ENCODE measurements at places on chromosomes 7 and 10.

- peak; percentile 61 for DNase-seq
Measured at GRCh38 chr7:8176370-8177081, 85.4 kb downstream of the ICA1 start.

DNA sequence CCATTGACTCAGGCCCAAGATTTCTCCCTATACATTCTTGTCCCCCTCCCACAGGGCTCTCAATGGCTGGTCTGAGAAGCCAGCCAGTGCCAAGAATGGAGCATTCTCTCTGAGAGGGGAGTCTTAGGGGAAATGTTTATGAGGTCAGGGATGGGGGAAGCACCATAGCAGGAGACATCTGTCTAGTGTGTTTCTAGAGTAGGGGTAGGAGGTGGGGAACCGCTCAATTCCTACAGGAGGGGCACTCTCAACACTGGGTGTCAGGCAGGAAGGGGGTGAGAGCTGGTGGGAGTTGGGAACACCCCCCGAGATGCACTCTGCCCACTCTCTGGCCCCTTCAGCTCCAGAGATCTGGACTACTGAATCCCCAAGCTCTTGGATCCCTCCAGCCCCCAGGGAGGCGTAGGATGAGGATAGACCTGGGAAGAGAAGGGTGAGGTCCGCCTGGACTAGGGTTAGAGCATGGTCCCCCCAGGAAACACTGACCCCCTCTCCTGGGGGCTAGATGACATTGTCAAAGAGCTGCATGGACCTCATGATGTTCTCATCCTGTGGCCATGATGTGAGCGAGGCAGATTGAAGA is 8.7 kb upstream of the OGA start:
- DNase-seq, result no peak

DNA sequence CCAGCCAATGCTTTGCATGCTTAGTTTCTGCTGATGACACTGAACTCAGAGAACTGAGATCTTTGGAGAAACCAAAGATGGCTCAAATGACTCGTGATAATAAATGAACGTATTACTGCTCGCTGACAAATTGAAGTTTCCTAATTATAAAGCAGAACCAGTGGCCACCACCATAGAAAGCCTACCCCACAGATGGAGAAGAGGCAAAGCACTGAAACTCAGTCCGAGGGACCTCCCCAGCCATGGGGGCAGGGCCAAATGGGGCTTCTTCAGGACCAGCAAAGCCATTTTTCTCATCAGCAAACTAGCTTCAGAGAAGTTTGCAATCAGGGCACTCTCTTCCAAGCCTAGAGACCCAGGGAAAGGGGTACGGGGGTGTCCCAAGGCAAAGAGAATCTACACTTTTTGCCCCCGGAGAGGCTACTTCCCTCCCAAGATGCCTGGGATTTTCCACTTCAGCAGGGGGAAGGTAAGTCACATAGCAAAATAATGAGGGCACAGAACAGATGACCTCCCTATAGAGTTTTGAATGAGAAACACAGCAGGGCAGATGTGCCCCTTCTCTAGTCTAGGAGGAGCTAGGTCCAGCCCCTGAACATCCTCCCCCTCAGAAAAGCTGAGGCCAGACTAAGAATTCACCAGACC is 4.3 kb upstream of the IL6 start:
- no peak for DNase-seq

GRCh38 chr10:133009218-133009950 is 67.0 kb upstream of the CFAP46 start:
- DNase-seq, result no peak

GRCh38 chr10:90245623-90246022 is 544.2 kb downstream of the KIF20B start:
- DNase-seq, result no peak

- no peak for DNase-seq
Measured at GRCh38 chr7:22668971-22669401, 58.0 kb upstream of the IL6 start.

DNA sequence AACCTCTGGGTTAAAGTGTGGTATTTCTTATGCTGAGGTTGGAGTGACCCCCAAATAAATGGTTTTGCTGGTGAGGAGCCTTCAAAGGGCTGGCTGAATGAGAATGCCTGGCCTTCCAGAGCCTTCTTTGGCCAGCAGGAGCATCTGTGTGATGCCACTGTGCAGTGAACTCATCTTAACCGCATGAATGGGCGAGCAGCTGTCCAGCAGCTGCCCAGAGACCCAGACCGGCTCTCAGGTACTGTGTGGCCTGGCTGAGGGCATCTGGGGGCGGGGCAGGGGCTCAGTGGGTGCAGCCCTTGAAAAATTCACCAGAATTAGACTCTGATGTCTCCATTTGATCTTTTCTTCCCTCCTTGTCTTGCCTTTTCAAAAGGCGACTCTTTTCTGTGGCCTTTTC is 59.0 kb downstream of the SYPL1 start:
- no peak for DNase-seq

GRCh38 chr7:641269-641671 is 85.2 kb upstream of the DNAAF5 start:
- no peak for DNase-seq

DNA sequence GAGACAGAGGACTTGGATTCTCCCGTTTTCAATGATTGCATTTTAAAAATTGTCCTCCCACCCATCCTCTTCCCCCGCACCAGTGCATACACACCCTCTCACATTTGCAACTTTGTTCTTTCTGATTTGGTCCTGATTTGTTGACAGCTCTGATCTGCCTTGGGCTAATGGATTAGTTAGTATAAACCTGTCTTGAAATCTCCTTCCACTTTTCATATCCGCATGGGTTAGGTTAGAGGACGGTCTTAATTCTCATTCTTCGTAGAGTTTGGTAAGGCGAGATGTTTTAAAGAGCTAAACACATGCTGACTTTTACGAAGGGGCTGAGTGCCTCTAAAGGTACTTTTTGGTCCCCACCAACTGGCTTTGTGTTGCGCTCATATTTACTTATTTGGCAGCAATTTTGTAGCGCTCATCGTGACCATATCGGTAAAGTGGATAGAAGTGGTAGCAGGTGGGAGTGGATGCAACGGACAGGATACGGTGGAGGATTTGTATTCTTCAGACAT is 1.1 kb downstream of the AHR start:
- DNase-seq, result no peak

- DNase-seq, result no peak
Measured at GRCh38 chr10:122018951-122019413, 30.0 kb downstream of the TACC2 start.

- DNase-seq, result no peak
Measured at GRCh38 chr10:21269289-21269688, 256.2 kb downstream of the SKIDA1 start.

DNA sequence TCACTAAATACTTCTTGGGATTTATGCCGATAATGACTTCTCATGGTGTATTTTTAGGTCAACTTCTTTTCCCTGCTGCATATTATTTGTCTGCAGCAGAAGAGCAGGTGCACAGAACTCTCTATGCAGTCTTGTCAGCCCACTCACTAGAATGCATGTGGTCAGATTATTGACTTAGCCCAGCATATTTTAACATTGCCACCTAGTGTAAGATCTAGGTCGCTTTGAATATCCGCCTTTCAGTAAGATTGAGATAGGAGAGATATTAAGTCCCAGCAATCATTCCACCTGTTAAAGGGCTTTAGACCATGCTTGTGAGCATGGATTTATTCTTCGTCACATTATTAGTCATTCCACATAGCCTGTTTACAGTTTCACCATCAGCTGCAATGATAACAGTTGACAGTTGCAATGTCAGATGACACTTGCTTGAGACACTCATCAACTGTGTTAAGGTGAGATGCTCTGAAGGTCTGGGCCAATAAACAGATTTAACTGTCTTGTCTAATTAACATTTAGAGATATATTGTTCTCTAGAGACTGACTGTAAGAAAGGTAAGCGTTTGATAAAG is 491.7 kb downstream of the ARL4A start:
- no peak for DNase-seq

DNA sequence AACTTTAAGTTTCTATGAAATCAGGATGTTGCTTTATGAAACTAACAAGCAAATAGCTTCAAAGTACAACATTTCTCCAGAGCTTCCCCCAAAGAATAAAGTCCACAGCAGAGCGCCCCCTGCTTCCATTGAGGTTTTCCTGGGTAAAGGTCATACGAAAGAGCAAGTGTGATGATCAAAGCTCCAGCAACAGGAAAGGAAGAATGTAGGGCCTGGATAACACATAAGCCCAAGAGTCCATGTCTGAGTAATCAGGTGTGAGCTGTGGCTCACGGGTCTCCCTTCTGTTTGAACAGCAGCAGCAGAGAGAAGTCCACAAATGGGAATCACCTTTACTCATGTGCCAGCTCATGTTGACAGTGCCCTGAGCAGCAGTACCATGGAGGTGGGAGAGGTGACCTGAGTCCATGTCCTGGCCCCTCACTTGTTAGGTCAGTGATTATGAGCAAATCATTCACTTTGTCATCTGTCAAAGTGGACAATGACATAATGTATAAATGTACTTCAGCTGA is 50.5 kb downstream of the MRPL32 start:
- DNase-seq, result no peak

DNA sequence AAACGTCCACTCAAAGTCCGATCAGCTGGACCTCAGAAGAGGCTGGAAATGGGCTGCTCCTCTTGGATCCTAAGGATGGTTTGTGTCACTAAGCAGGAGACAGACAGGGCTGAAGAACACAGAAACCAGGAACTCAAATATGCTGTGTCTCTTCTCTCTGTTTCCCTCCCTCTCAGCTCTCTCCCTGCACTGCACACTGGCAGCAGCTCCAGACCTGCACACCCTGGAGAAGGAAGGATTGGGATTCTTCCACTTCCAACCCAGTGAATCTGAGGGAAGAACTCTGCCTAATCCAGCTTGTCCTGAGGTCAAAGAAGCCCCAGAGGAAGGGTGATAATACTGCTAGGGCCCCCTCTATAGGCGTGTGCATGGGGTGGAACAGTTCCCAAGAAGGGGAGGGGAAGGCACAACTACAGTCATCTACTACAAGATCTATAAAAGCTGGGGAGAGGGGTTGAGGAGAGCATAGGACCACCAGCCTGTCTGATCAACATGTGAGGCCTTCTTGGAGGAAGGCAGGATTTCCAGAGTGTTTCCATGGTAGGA is 22.7 kb upstream of the ZCCHC24 start:
- DNase-seq, result no peak

DNA sequence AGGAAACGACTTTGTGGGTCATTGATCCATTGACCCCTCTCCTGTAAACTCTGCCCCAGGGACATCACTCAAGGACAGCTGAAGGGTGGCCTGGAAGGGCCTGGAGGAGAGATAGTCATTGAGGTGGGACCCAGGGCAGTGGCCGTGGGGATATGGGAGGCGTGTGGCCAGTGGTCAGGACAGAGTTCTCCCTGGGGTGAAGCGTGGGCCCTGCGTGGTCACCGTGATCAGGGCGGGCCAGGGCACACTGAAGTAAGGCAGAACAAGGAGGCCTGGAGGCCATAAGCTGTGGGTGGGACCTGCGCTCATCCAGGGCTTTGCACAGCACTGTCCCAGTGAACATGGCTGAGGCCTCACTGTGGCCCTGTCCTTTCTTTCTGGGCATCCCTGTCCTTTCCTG is 177.9 kb downstream of the ZNF248 start:
- no peak for DNase-seq

DNA sequence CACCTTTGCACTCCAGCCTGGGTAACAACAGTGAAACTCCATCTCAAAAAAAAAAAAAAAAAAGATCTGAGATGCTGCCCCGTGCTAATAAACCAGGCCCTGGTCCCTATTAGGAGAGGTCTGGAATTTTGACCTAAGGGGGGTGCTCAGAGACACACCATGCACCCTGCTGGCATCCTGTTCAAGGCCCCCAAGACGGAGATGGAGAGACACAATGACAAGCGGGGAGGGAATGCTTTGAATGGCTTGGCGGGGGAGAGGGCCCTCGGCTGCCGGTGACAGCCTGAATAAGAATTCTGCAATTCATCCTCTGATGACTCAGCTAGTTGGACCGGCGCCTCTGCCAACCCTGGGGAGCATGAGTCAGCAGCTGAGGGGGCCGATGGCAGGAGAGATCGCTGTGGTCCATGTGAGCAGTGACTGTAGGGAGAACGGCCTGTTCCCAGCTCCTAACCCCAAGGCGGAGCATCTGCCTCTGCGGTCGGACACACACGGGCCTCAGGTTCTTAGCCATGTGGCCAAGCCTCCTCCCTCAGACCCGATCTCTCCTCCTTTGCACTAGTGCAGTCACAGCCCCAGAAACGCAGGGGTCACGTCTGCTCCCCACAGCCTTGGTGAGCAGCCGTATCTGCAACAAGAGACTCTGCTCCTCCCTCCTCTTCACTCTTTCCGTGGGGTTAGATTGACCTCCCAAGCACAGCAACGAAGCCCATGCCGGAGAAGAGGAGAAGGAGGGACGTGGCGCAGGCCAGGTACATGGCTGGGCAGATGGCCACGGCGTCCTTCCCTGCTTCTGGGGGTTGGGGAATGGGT is 14.9 kb downstream of the TRIM56 start:
- DNase-seq, result no peak
